ENCODE measurements at places on chromosomes 7 and 10. TPM values are rescaled to one million over a fixed set of nuclear protein-coding genes. Genes with fewer than 3 reads are reported as not detected.

Gene NPY4R
- total RNA-seq, result not detected

Gene GPR85
- not detected for total RNA-seq

DNA sequence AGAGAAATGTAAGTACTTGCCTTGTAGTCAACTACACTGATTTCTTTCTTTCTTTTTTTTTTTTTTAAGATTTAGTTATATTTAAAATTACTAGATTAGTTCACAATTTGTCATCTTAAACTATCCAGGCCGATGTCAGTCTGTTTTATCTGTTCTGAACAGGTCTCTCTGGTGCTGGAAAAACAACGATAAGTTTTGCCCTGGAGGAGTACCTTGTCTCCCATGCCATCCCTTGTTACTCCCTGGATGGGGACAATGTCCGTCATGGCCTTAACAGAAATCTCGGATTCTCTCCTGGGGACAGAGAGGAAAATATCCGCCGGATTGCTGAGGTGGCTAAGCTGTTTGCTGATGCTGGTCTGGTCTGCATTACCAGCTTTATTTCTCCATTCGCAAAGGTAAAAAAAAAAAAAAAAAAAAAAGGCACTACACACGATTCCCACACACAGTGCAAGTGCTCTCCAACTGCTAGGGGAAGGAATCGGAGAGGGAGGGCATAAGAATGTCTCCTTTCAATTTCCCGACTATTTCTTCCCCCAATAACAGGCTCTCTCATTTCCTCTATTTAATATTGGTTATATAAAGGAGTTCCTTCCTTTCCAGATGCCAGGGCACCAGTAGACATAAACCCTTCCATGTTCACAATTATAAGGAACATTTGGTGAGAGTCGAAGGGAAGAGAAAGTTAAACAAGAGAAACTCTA lies 53.4 kb downstream of the PAPSS2 start:
- H3K27ac ChIP-seq, result no peak overlapping the region
- DNase-seq, result no peak
- peaks cover 3% of the 10 kb centered on the region for H3K27me3 ChIP-seq
- H3K36me3 ChIP-seq, result no peaks in the 10 kb centered on the region

- no peaks in the 10 kb centered on the region for H3K36me3 ChIP-seq
- H3K27me3 ChIP-seq, result no peaks in the 10 kb centered on the region
- peak; percentile 59 for DNase-seq
- H3K4me1 ChIP-seq, result peaks cover 54% of the 10 kb centered on the region
- H3K27ac ChIP-seq, result peak overlapping the region; percentile 77
These were observed 146.2 kb downstream of the ICA1 start for GRCh38 chr7:8115547-8116402.

DNA sequence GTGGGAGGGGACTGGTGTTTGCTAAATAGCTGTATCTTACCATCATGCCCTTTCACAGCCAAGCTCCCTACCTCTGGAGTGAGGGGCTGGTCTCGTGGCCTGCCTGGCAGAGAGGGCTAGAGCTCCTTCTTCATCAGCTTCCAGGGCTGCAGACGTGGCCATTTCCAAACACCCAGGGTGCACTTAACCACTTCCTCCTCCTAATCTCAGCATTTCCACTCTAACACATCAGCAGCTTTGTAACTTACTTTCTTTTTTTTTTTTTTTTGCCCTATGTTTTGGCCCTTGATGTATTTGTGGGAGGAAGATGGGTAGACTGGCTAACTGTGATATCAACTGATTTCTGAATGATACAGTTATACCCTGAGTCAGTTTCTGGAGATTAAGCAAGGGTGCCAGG lies 27.4 kb downstream of the LRRC4 start:
- no peak overlapping the region for H3K4me3 ChIP-seq
- peaks cover 8% of the 10 kb centered on the region for H3K36me3 ChIP-seq

DNA sequence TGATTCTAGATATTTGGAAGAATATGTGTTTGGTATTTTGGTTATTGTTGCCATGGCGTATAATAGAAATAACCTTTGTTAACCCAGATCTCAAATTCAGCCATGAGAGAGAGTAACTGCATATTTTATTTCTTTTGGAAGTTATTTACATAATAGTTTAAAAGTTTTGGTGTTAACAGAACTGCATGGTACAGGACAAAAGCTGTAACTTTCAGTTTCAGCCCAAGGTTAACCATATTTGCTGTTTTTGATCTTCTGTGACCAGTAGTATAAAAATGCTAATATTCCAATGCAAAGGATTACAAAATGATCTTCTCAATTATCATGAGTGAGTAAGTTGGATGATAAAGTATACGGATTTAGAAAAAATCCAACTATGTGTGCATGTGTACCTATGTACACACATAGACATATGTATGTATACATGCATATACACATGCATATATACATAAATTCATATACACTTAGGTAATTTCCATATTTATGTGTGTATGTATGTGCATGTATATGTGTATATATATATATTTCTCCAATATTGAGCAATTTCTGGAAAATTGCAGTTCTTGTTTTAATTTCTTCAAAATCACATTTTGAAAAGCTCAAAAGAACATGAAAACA lies 38.0 kb upstream of the PIP4K2A start:
- H3K27me3 ChIP-seq, result no peaks in the 10 kb centered on the region
- no peak for DNase-seq
- no peaks in the 10 kb centered on the region for H3K36me3 ChIP-seq
- no peak overlapping the region for H3K27ac ChIP-seq

DNA sequence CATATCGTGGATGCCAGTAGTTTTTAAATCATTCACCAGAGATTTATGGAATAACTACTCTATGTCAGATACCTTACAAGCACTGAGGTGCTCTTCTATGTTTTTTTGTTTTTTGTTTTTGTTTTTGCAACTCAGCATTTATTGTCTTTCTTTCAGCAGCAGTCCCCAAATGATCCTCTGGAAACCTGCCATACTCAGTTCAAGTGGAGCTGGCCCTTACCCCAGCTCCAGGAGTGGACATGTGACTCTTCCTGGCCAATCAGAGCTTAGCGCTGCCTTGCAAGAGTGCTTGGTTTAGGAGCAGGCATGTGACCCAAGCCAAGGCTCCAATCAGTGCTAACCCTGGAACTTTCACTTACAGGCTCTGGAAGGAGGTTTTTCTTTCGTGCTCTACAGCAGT lies 356.6 kb upstream of the ZMIZ1 start:
- no peak overlapping the region for H3K4me3 ChIP-seq
- H3K27me3 ChIP-seq, result peaks cover 3% of the 10 kb centered on the region
- no peak for DNase-seq
- H3K27ac ChIP-seq, result no peak overlapping the region
- peaks cover 12% of the 10 kb centered on the region for H3K4me1 ChIP-seq

DNA sequence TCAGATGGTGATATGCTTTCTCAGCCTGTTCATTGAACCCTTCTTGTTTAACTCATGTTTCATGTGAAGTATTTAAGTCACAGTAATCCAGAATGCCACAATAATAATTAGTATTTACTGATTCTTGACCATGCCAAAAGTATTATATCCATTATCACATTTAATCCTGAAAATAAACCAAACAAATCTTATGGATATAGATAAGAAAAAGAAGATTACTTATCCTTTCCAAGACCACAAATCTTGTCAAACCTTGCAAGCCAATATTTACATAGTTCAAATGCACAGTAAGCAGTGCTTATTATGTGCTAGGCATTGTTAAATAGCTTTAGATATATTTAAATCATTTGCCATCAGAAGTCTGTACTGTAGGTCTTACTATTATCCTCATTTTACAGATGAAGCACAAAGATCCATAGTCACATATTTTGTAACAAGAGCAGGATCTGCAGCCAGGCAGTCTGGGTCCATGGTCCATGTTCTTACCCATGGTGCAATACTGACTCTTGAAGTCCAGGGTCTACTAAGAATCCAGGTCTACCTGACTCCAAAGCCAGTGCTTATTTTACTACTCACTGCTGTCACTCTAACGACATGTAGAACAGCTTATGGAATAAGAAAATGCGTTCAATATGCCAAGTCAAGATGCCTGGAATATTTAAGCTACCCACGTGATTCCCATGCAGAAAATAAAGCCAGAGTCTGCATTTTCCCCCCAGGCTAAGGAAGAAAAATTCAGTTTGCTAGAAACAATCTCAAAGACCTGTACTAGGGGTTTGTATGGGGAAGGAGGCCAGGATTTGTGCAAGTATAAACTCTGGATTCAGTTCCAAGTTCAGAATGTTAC lies 984.8 kb upstream of the LRRTM3 start:
- no peaks in the 10 kb centered on the region for H3K4me1 ChIP-seq
- no peak overlapping the region for H3K4me3 ChIP-seq
- H3K36me3 ChIP-seq, result no peaks in the 10 kb centered on the region
- no peaks in the 10 kb centered on the region for H3K27me3 ChIP-seq

DNA sequence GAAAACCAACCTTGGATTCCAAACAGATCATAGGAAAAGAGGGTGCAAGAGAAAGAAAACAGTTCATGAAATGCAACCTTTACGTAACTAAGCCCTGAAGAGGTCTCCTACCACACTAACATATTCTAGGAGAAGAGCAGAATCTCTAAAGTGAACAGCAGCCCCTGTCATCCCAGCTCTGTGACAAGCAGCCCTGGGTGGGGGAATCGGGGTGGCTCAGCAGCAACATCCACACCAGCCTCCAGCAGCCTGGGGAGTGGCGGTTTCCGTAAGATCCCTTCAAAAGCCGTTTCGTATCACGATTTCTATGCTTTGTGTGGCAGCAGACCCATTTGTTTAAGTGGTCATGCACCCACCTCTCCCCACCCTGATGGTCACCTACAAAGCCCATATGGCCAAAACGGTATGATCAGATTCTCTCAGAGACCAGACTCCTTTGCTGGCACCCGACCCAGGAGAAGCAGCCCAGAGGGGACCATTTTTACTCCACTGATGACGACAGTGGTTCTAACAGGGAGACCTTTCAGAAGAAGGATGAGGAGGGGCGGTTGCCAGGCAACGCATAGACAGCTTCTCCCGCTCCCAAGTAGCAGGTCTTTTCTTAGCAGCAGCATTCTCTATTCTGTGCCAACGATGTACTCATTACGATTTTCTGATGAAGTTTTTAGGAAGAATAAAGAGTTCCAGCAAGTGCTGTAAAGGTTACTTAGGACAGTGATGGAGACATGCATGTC lies 300.6 kb downstream of the DNAJB6 start:
- no peaks in the 10 kb centered on the region for H3K4me1 ChIP-seq
- no peak overlapping the region for H3K4me3 ChIP-seq
- H3K36me3 ChIP-seq, result no peaks in the 10 kb centered on the region

DNA sequence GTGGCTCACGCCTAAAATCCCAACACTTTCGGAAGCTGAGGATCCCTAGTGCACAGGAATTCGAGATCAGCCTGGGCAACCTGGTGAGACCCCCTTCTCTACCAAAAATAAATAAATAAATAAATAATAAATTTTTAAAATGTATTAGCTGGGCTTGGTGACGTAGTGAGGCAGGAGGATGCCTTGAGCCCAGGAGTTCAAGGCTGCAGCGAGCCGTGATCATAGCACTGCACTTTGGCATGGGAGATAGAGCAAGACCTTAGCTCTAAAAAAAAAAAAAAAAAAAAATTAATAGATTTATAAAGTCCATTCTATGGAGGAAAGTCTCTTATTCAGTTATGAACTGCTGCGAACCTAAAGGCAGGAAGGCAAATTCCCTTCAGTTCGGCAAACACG lies 1.1 kb upstream of the PTPN12 start:
- no peak overlapping the region for H3K27ac ChIP-seq
- no peaks in the 10 kb centered on the region for H3K27me3 ChIP-seq
- H3K36me3 ChIP-seq, result no peaks in the 10 kb centered on the region
- peaks cover 10% of the 10 kb centered on the region for H3K4me1 ChIP-seq

DNA sequence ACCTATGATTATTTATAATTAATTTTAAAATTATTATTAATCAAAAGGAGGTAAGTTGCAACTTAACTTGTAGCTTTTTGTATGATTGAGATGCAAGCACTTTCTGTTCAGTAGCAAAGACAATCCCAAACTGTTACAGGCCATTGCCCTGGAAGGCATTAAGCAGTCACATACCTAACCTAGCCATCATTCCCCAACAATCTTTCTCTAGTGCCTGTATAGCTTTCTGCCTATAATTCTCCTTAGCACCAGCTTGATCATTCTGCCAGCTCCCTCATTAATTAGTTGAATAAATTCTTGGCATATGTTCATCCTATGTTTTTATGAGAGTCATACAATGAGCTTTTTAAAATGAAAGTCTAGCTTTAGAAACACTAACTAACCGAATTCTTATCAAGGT lies 178.9 kb upstream of the TMEM106B start:
- H3K4me3 ChIP-seq, result no peak overlapping the region
- no peaks in the 10 kb centered on the region for H3K36me3 ChIP-seq
- DNase-seq, result no peak
- no peak overlapping the region for H3K27ac ChIP-seq

- no peak overlapping the region for H3K27ac ChIP-seq
- no peak for DNase-seq
- H3K27me3 ChIP-seq, result peaks cover 27% of the 10 kb centered on the region
- H3K4me1 ChIP-seq, result no peaks in the 10 kb centered on the region
- no peak overlapping the region for H3K4me3 ChIP-seq
These were observed 27.4 kb upstream of the HSPA12A start for GRCh38 chr10:116769791-116770190.
